ENCODE measurements at places on chromosomes 16 and 17. TPM values are rescaled to one million over a fixed set of nuclear protein-coding genes. Genes with fewer than 3 reads are reported as not detected.

- no peaks in the 10 kb centered on the region for H3K27me3 ChIP-seq
- H3K4me3 ChIP-seq, result no peak overlapping the region
- H3K36me3 ChIP-seq, result peaks cover 10% of the 10 kb centered on the region
- H3K4me1 ChIP-seq, result no peaks in the 10 kb centered on the region
- no peak overlapping the region for H3K27ac ChIP-seq
These were observed 35.0 kb downstream of the BCAS3 start for GRCh38 chr17:60712675-60713074.

WIPF2 gene
- 25.2 TPM for total RNA-seq

MYH11 gene
- total RNA-seq, result not detected

GRCh38 chr16:22291860-22292318 is 5.3 kb upstream of the POLR3E start:
- no peaks in the 10 kb centered on the region for H3K36me3 ChIP-seq
- no peak overlapping the region for H3K27ac ChIP-seq
- H3K27me3 ChIP-seq, result no peaks in the 10 kb centered on the region
- no peak overlapping the region for H3K4me3 ChIP-seq
- H3K4me1 ChIP-seq, result peaks cover 4% of the 10 kb centered on the region

- H3K4me3 ChIP-seq, result peak overlapping the region; percentile 42
- H3K36me3 ChIP-seq, result no peaks in the 10 kb centered on the region
These were observed 24.8 kb downstream of the CCR7 start for GRCh38 chr17:40540448-40540847.

DNA sequence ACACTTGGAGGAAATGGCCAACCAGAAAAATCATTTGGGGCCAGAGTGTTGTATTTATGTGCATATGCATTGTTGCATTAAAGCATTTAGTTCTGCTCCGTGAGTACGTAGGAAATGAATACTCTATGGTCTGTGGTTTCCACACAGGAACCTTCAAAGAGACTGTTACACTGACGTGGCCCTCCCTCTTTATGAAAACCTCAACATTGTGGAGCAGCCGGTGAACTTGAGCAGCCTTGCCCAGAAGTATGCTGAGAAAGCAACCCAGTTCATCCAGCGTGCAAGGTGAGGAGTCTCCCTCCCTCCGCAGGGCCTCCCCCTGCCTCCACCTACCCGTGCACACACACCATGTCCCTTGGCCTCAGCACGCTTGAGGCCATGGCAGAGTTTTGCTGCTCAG is 65.2 kb downstream of the ARSG start:
- H3K27me3 ChIP-seq, result no peaks in the 10 kb centered on the region
- H3K27ac ChIP-seq, result peak overlapping the region; percentile 24
- H3K4me3 ChIP-seq, result peak overlapping the region; percentile 33
- H3K4me1 ChIP-seq, result peaks cover 54% of the 10 kb centered on the region
- no peaks in the 10 kb centered on the region for H3K36me3 ChIP-seq
- DNase-seq, result peak; percentile 75

DNA sequence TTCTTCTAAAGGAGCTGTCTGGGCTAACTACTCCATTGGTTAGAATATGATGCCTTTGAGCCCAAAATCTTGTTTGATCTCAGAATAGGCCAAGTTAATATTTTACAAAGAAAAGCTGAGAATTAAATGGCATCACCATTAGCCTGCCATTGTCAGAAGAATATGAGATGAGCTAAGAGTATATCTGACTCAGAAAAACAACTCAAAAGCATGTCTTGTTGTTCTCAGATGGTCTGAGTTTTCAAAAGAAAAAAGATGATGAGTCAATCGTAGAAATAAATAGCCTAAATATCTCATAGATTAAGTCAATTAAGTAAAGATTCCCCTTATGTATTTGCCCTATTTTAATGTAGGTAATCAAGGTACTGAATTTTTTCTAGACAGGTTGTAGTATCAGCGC is 197.1 kb upstream of the TBX2 start:
- DNase-seq, result no peak
- H3K4me3 ChIP-seq, result no peak overlapping the region
- no peak overlapping the region for H3K27ac ChIP-seq
- H3K4me1 ChIP-seq, result no peaks in the 10 kb centered on the region
- no peaks in the 10 kb centered on the region for H3K27me3 ChIP-seq
- no peaks in the 10 kb centered on the region for H3K36me3 ChIP-seq

CRHR1 gene
- total RNA-seq, result not detected

TP53TG3 gene
- not detected for total RNA-seq

TNFRSF13B gene
- total RNA-seq, result 0.79 TPM

Measured in naive thymus-derived CD4-positive, alpha-beta T cell (primary cell).